ENCODE measurements at places on chromosomes 2 and 18.

DNA sequence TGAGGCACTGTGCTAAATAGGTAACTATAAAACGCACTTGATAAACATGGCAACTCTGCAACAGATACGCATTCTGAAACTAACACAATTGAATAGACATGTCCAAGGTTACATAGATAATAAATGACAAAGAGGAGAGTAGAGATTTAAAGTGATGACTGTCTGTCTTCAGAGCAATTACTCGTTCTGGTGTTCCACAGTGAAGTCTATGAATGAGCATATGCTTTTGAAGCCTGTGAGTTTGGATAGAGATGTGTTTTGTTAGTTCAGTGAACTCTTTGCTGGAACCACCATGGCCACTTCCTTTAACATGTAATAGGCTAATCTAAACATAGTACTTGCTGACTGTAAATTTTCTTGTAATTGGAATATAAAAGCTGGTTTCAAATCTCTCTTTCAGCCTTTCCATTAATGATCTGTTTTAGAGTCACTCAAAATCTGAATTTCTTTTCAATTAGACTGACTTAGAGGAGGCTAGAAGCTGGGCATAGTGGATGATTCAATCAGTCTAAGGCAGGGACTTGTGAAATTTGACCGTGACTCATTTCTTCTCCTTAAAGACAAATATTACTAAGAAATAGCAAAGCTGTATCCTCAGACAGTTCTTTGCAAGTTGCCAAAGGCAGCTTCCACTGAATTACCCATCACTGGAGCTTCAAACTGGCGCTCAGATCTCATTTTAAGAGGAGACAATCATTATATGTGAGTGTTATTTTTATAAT lies 1130.1 kb upstream of the CELF4 start:
- DNase-seq, result no peak

DNA sequence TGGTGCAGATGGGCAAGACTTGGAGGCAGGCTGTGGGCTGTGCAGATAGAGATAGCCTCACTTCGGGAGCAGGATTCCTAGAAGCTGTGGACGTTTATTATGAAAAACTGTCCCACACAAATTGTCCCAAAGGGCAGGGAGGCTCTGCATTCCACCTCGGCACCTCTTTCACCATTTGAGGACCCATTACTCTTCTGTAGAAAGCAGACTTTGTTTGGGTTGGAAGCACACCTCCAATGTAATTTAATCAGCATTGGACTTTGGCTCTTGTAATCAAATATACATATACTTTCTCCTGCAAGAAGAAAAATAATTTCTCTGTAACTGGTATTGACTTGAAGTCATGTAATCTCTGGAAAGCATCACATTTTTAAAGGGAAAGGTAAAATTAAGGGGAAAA lies 8.5 kb downstream of the ONECUT2 start:
- no peak for DNase-seq

DNA sequence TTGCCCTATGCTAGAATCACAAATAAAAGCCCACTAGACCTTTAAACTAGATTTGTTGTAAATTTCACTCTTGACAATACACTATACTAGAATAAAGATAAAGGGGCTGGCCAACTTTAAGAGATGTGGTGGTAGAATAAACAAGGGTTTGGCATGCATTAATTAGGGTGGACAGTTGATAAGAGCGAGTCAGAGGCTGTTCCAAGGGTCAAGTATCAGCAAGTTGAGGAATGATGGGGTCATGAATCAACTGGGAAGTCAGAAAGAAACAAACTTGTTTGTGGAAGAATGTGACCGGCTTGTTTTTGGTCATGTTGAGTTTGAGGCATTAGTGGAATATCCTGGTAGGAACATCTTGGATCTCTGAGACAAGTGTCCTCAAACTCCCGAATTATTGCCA lies 398.3 kb upstream of the TNP1 start:
- DNase-seq, result no peak

DNA sequence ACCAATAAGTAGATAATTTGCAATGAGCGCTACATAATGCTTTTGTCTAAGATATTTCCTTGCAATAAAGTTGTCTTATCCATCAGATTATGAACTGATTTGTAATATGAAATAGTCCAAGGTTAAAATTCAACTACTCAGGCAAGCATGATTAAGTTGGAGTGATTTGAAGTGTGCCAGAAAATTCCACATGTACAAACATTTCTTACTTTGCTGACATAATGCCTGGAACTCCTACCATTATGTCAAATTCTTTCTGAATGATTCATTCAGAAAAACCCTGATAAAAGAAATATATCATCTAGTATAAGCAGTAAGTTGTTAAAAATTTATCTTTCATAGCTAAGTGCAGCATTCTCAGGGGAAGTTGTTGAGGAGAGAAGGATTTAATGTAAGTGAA lies 87.3 kb downstream of the CBLN2 start:
- no peak for DNase-seq

Measured in NCI-H2029 (cell line).